Esophagus squamous epithelium (tissue), 5 donors: ENCODE measurements at places on chromosomes 7 and 10.

DNA sequence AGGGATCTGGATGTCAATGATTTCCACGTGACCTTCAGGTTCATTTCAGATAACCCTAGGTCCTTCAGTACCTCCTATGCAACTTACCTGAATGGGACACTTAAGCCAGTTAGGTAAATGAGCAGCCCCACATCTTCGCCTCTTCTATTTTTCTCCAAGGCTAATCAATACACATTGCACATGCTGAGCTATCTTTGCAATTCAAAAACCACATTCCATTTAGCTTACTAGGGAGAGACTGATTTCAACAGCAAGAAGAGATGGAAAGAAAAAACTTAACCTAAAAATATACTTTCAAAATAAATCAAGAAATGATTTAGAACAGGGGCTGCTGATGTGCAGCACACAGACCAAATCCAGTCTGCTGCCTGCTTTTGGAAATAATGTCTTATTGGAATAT, 81.8 kb upstream of the CDCA7L start:
- no peak for DNase-seq

GRCh38 chr7:4931943-4932342, 27.0 kb downstream of the MMD2 start:
- no peak for DNase-seq

- DNase-seq: no peak
Observed at GRCh38 chr10:13773043-13773442, 186.3 kb downstream of the PRPF18 start.

DNA sequence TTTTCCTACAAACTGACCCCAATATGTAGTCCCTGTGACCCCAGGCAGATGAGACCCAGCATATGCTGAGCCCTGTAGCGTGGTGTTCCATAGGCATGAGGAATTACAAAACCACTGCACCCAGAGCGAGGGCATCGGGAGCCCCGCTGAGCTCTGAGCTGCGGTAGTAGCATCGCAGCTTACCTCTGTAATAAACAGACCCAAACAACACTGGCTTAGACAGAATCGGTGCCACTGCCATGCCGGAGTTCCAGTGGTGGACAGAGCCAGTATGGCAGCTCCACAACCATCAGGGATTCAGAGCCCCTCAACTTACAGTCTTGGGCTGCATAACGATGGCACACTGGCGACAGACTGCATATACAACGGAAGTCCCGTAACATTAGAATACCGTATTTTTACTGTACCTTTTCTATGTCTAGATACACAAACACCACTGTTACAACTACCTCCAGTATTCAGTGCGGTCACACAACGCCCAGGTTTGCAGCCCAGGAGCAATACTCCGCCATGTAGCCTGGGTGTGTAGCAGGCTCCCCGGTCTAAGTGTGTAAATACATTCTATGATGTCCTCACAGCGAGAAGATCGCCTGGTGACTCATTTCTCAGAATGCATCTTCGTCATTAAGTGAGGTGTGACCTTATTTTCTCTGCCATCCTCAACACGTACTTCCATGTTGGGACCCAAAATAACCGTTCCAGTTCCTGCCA, 68.8 kb downstream of the PROSER2 start:
- DNase-seq: no peak

DNA sequence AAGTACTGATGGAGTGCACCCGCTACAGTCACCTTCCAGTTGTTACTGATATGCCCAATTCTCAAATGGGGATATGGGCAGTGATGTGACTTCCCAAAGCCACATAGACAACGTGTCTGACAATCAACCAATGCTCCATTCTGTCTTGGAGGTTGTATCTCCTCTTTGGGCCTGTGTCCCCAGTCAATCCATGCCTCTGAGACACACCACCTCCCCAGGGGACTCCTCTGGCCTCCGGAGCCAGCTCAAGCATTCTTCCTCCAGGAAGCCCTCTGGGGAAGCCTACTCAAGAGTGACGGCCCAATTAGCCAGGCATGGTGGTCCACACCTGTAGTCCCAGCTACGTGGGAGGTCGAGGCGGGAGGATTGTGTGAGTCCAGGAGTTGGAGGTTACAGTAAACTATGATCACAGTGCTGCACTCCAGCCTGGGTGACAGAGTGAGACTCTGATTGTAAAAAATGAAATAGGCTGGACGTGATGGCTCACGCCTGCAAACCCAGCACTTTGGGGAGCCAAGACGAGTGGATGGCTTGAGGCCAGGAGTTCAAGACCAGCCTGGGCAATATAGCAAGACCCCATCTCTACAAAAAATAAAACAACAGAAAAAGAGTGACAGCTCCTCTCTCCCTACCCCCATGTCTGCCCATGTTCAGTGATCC, 99.5 kb upstream of the TNRC18 start:
- no peak for DNase-seq

GRCh38 chr7:24366876-24367275, 82.9 kb downstream of the NPY start:
- DNase-seq: no peak

DNA sequence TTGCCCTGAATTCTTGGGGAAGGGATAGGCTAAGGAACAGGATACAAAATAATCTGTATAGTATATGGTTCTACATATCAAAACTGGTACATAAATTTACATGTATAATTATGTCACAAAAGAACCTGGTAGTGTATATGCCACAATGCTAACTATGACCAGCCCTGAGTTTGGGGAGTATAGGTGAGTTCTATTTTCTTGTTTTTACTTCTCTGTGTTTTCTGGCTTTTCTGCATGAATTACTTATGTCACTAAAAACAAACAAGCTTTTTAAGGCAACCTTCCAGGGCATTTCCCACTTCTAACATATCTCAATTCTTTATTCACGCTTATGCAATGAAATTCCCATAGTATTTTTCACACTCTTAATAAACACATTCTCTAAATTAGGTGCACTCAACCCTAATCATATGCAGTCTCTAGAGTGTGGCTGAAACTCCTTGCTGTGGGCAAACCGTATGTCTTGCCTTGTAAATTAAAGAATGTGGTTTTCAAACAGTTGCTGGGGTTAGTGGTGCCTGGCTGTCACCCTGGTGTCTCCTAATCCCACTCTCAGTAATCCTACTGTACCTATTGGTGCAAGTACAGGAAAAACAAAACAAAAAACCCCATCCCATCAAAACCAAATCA, 14.0 kb upstream of the INSIG1 start:
- DNase-seq: no peak
